ENCODE measurements at places on chromosomes 13 and 19.

- DNase-seq: peak; percentile 94
Observed at GRCh38 chr19:52962394-52963246, at the start of gene ZNF816. Gene ZNF816 (minus strand): TSS chr19:52962881. CDS start chr19:52956089, 6,792 bp downstream.

DNA sequence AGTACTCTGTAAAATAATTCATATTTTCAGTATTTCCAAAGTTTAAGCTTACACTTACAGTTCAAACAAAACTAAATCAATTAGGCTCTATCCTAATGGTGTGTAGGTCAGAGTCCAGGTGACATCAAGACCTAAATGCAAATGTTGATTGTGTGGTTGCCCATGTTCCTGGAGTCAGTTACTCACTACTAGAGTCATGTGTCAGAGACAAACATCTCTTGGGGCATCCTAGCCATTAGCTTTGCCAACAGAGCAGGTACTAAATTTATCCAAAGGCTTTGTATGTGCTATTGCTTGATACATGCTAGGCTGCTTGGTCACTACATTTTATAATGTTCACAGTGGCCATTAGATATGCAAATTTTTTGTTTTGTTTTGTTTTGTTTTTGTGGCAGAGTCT is 11.7 kb downstream of the SPRY2 start:
- no peak for DNase-seq

DNA sequence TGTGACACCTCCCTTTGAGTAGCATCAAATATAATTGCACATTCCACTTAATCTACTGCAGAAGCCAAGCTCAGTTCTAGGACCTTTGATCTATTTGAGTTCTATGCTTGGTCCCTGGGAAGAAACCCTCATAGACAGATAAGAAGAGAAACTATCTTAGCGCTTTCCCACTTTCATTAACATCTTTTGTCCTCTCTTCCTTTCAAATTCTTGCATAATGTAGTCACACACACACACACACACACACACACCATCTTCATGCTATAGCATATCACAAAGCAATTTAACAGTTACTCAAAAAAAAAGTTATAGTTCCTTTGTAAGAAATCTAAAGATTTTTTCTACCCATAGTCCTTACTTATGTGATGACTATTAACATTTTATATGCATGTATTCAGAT is 735.9 kb upstream of the PCDH9 start:
- DNase-seq: no peak

- no peak for DNase-seq
Observed at GRCh38 chr13:98823442-98823841, 71.0 kb upstream of the SLC15A1 start.

- DNase-seq: no peak
Observed at GRCh38 chr13:49841964-49842363, 49.5 kb upstream of the KPNA3 start.

DNA sequence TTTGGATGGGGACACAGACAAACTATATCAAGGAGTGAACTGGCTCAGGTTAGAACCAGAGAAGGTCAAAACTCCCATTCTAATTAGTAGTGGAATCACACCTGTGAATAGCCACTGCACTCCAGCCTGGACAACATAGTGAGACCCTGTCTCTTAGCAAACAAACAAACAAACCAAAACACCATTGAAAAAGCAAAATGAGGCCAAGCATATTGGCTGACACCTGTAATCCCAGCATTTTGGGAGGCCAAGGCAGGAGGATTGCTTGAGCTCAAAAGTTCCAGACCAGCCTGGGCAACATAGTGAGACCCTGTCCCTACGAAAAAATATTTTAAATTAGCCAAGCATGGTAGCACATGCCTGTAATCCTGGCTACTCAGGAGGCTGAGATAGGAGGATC is 39.1 kb upstream of the UBAC2 start:
- DNase-seq: no peak

- DNase-seq: no peak
Observed at GRCh38 chr19:29216021-29216420, 3.1 kb upstream of the UQCRFS1 start.

GRCh38 chr13:97194479-97194878 is 27.7 kb upstream of the MBNL2 start:
- DNase-seq: no peak

DNA sequence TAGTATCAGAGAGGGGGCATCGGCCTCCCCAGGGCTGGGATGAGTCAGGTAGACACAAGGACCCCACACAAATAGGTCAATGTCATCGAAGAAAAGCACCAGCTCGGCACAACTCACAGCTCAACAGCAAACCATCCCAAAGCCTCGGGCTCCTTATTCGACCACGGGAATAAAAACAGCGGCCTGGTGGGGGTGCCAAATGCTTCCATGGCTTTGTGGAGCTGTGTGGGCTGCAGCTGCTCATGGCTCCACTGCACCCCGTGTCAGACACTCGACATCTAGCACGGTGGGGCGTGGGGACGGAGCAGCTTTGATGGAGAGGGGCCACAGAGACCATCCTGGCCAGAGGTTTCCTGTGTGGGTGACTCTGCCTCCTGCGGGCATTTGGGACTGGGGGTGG is 212.5 kb upstream of the SOX1 start:
- DNase-seq: peak; percentile 56

DNA sequence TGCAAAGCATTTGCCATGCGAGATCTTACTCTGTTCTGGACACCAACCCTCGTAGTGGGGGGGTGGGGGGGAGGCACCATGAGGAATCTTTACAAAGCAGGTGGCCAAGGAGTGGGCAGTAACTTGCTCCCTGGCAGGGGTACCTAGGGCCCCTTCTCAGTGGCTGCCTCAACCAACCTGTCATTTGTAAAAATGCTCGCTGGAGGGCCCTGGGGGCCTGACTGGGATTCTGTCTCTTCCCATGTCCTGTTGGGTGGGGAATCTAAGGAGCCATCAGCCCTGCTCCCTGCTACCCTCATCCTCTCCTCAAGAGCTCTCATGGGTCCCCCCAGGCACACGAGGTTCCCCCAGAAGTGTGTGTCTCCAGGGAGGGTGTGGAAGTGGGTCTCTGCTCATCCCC is 1.5 kb downstream of the KCNN1 start:
- no peak for DNase-seq

DNA sequence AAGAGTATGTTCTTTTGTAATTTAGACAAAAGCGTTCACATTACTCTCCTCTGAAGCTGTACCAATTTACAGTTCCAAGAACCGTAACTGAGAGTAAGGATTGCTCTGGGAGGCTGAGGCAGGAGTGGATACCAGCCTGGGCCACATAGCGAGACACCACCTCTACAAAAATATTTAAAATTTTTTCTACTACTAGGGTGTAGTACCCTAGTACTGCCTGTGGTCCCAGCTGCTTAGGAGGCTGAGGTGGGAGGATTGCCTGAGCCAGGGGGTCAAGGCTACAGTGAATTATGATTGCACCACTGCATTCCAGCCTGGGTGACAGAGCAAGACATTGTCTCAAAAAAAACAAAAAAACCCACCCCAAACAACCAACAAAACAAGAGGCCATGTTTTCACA is 12.1 kb upstream of the CYP2A6 start:
- DNase-seq: no peak

- DNase-seq: no peak
Observed at GRCh38 chr19:45952686-45953505, 20.8 kb downstream of the NOVA2 start.

- peak; percentile 15 for DNase-seq
Observed at GRCh38 chr19:28168557-28168956, 1044.4 kb downstream of the UQCRFS1 start.

DNA sequence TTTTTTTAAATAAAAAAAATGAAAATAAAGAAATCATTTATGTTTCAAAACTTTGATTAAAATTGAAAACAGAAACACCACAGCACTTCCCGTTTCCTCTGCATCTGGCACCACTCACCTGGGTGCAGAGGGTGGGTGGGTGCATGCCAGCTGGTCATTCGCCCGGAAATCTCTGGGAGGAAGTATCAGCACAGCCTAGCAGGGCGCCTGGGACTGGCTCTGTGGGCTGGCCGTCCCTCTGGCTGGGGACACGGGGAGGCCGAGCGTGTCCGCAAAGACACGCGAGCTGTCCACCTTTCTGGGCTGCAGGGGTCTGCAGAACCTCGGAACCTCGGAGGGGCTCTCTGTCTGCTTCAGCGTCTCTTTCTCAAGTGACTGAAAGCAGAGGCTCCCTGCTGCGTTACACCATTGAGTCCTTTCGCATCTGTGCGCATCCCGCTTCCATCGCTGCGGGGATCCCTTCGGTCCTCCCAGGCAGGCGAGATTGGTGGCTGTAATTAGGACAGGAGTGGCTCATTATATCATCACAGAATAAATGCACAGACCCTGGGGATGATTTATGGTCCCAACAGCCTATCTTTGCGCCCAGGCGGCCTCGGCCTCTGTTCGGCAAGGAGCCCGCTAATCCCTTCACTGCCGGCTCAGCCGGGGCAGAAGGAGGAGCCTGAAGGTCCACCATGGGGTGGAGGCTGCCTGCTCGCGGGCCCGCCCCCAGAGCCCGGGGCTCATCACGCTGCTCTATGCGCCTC is 17.2 kb downstream of the CRTC1 start:
- no peak for DNase-seq

DNA sequence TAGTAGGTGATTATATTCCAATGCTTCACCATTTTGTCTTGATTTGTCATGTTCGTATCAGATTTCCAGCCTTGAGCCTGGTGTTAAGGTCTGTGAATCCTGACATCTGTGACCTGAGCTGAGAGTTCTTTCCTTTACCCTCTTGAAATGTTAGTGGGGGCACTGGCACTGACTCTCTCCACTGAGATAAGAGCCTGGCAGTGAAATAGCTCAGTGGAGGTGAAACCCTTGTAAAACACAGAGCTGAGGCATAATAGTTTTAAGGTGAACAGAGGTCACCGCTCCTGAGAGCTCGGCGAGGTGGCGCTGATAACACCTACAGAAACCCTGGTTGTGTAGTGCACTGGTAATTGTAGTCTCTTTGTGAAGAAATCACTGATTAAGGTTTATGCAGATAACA is 748.2 kb downstream of the DIAPH3 start:
- DNase-seq: no peak

GRCh38 chr19:21410166-21410565 is 13.2 kb downstream of the ZNF493 start:
- DNase-seq: no peak

DNA sequence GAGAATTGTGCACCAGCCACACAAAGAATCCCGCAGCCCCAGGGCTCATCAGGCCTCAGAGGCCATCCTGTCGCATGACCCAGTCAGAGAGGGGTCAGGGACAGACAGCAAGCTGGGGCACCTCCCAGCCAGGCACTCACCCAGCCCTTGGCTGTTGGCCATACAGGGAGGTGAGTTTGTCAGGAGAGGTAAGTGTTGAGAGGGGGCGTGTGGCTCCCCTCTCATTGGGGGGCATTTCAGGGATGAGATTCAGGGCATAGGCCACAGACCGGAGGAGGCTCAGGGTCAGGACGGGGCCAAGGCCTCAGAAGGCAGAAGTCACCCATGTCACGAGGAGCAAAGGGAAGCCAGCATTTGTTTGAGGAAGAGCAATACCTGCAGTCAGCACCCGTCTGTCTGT is 37.1 kb downstream of the MYO9B start:
- no peak for DNase-seq

DNA sequence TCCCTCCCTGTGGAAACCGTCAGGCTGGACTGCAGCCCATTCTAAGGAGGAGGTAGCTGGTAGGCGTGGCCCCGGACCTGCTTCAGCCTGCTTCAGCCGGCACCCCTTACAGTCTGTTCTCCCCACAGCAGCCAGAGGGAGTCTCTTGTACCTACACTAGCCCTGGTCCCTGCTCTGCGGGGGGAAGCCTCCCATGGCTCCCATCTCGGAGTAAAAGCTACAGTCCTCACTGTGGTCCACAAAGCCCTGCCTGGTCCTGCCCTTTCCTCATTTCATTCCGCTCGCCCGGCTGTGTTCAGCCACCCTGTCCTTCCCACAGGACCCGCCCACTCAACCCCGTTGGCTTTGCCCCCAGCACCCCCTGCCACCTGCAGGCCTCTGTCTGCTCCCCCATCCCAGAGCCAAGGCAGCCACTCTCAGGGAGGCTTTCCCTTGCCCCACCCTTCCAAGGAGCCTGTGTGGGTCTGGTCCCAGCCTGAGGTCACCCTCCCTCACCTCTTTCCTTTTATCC is 1.3 kb downstream of the PGLYRP1 start:
- DNase-seq: no peak

DNA sequence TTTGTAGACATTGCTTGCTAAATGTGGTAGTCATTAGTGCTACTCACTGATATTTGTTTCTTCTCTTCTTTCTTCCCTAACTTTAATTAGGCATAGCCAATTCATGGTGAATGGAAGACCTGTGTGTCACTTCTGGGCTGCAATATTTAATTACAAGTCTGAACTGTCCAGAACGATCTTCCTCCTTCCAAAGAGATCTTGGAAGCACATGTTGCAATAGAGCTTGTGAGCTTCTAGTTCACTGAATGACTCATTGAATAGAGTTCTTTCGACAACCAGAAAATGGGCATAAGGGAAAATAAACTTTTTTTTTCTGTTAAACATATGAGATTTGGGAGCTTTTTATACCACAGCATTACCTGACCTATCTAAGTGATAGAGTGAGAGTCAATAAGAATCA is 1264.6 kb downstream of the PCDH9 start:
- no peak for DNase-seq

DNA sequence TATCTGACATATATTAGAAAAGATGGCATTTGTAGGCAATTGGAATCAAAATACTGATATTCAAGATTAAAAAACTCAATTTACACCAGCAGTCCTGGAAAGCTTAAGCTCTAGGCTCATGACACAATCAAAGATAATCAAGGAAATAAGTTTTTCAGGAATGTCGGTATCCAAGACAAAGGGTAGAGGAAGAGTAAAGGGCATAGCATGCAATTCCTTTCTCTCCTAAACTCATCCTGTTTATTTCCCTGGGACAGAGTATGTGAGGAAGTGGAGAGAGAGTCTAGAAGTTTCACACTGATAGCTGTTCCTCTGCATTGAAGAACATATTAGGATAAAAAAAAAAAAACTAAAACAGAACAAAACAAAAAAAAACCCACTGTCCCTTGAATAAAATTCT is 2452.1 kb downstream of the PCDH9 start:
- DNase-seq: no peak

GRCh38 chr19:44904426-44904994 is 1.1 kb upstream of the APOE start:
- DNase-seq: no peak

DNA sequence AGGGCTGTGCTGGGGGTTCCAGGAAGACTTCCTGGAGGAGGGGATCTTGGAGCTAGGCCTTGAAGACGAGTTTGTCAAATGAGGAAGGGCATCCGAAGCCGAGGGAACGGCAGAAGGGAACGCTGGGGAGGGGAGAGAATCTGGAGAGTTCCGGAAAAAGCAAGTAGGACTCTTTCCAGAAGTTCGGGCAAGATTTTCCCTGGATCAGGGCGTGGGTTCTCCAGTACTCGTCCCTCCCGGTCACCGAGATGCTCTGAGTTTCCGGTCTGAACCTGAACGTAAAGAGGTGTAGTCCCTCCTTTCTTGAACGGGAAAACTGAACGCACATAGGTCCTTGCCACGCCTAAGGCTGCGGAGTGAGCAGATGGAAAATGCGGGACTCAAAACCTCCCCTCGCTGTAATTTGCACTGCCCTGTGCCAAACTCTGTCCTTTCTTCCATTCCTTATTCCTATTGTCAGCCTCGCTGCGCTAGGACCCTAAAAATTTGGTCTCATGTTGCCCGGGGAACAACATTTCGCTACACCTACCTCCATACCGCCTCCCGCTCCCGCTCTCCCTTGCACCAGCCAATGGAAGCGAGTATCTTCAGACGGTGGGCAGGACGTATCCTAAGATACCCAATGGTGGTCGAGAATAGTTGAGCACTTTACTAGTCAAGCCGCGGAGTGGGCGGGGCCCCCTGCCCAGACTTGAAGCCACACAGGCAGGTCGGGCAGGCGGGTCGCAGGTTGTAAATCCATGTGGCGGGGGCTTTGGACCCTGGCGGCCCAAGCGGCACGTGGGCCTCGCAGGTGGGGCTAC is at the start of gene GTPBP3:
Gene GTPBP3, plus strand, starts transcription at position 682 of the 803 bp plus-strand sequence. Its CDS starts 59 bp downstream, at position 741.
- peak; percentile 98 for DNase-seq
